K562 (cell line): ENCODE measurements at places on chromosomes 11 and 22. TPM values are rescaled to one million over a fixed set of nuclear protein-coding genes. Genes with fewer than 3 reads are reported as not detected.

GRCh38 chr11:122509091-122509490 lies 146.4 kb upstream of the UBASH3B start:
- H3K4me3 ChIP-seq: no peak overlapping the region
- no peaks in the 10 kb centered on the region for H3K27me3 ChIP-seq
- no peak for DNase-seq
- H3K4me1 ChIP-seq: no peaks in the 10 kb centered on the region
- H3K36me3 ChIP-seq: no peaks in the 10 kb centered on the region
- no peak overlapping the region for H3K27ac ChIP-seq

- no peak for DNase-seq
- no peaks in the 10 kb centered on the region for H3K36me3 ChIP-seq
- no peaks in the 10 kb centered on the region for H3K27me3 ChIP-seq
- H3K27ac ChIP-seq: no peak overlapping the region
- H3K4me3 ChIP-seq: no peak overlapping the region
Measured at GRCh38 chr11:9222654-9223053, 42.5 kb downstream of the DENND5A start.

DNA sequence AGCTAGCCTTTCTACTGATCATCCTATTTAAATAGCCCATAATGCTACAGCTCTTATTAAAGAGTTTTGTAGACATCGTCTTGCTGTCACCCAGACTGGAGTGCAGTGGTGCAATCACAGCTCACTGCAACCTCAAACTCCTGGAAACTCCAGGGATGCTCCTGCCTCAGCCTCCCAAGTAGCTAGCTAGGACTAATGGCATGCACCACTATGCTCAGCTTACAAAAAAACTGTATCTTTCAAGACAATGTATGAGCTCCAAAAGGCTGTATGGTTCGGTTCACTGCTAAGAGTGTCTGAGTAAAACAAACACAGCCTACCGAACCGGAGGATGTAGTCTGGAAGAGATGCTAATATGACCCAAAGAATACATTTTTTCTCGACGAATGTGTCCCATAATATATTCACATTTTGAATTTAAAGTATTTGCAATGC lies 2.6 kb downstream of the TAF1D start:
- no peak for DNase-seq
- peak overlapping the region; percentile 79 for H3K4me3 ChIP-seq
- H3K36me3 ChIP-seq: peaks cover 74% of the 10 kb centered on the region
- H3K27ac ChIP-seq: peak overlapping the region; percentile 98
- no peaks in the 10 kb centered on the region for H3K27me3 ChIP-seq

- no peaks in the 10 kb centered on the region for H3K27me3 ChIP-seq
- no peaks in the 10 kb centered on the region for H3K36me3 ChIP-seq
- H3K4me1 ChIP-seq: peaks cover 58% of the 10 kb centered on the region
- H3K4me3 ChIP-seq: no peak overlapping the region
- peak overlapping the region; percentile 71; the same call in 2 of the 3 replicates for H3K27ac ChIP-seq
Measured at GRCh38 chr22:46592390-46592872, 27.8 kb upstream of the GRAMD4 start.

DNA sequence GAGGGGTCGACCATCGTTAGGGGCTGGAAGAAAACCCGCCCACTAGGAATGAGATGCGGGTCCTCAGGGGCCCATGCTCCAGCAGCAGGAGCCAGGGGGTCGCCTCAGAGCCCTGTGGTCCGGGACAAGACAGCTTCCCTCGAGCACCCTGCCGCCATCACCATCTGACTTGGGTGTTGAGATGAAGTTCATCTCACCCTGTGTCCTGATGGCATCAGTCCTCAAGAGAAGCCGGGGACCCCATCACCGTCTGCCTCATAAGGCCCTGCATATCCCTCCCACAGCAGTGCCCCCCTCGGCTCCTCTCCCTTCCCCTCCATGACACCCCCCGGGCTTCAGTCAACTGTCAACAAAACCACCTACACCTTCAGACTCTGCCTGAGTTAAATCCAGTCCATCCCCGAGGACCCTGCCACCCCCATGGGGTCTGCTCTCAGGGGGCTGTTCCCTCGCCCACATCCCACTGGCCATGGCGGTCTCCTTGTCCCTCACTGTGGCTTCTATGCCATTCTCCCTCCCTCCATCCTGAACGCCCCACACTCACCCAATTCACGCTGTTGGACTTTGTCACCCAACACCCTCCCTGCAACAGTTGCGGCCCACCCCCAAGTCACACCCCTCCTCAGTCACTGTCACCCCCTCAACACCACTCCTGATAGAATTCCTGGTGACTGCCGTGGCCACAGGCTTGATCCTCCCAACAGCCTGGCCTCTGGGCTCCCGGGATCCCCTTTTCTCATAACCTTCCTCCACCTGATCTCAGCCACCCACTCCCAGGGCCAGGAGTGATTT lies 87.7 kb upstream of the RTL6 start:
- H3K27ac ChIP-seq: no peak overlapping the region
- no peak overlapping the region for H3K4me3 ChIP-seq
- no peaks in the 10 kb centered on the region for H3K4me1 ChIP-seq
- no peak for DNase-seq
- H3K36me3 ChIP-seq: no peaks in the 10 kb centered on the region
- H3K27me3 ChIP-seq: peaks cover 4% of the 10 kb centered on the region; the same call in 1 of the 3 replicates

DNA sequence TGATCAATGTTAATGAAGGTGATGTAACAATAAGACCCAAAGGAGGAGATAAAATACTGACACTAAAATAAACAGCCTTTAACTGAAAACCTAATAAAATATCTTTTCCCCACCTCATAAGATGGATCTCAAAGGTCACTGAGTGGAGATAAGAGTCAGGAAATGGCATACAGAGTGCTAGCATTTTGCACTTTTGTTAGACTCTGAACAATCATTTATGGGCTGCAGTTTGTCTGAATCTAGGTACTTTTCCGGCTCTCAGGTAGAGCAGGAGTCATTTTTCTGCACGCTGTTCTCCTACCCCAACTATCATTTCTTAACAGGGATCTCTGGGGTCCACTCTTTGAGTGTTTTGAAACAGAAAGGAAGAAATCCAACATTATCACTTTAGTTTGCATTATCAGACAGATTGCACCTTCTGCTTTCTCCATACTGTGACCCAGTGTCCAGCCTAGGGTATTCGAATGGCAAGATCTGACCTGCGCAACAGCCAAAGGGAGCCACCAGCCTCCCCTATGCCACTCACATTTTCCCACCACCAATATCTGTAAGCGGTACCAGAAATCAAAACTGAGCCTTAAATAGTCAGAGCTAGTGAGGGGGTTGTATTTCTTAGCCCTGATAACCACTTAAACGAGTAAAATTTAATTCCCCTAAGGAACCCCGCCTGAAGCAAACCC lies 863 bp downstream of the SIAE start:
- H3K4me3 ChIP-seq: peak overlapping the region; percentile 83
- H3K4me1 ChIP-seq: peaks cover 23% of the 10 kb centered on the region

GRCh38 chr11:93921695-93922468 lies 71.5 kb upstream of the VSTM5 start:
- peak; percentile 57 for DNase-seq
- H3K36me3 ChIP-seq: no peaks in the 10 kb centered on the region
- H3K4me3 ChIP-seq: no peak overlapping the region
- H3K4me1 ChIP-seq: no peaks in the 10 kb centered on the region
- H3K27me3 ChIP-seq: no peaks in the 10 kb centered on the region

DNA sequence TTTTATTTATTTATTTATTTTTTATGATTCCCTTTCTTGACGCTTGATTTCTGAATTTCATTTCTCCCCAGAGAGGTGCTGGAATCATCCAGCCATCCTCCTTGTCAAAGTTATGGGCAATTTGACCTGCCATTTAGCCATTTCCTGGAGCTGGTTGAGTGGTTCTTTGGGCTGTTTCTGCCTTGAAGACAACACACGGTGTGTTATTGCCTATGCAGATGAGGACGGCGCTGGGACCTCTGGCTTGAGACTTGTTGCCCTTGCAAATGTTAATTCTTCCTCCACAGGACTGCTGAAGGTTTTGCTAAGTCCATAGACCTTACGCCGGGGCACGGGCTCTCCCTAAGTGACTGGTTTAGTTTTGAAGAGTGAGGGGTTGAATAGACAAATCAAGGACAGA lies 147.9 kb upstream of the PLET1 start:
- no peak for DNase-seq
- no peaks in the 10 kb centered on the region for H3K4me1 ChIP-seq
- H3K4me3 ChIP-seq: no peak overlapping the region
- H3K27me3 ChIP-seq: peaks cover 10% of the 10 kb centered on the region; the same call in 2 of the 3 replicates
- no peaks in the 10 kb centered on the region for H3K36me3 ChIP-seq

DNA sequence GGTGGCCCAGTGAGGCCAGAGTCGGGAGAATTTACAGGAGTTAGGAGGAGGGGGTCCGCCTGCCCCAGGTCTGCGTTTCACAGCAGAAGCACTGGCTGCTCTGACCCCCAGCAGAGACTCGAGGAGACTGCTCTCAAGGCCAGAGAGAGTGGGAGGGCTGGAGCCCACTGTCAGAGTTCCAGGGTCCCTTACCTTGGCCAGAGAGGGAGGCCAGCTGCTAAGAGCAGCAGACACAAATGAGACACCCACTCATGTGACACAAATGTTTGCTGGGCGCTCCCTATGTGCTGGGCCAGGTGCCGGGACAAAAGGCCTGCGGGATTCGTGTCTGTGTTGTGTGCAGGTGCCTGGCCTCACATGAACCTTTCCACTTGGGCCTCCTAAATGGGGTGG lies 2.8 kb upstream of the TNFRSF13C start:
- H3K27ac ChIP-seq: no peak overlapping the region
- no peak overlapping the region for H3K4me3 ChIP-seq
- H3K4me1 ChIP-seq: peaks cover 6% of the 10 kb centered on the region; the same call in 2 of the 3 replicates
- no peaks in the 10 kb centered on the region for H3K27me3 ChIP-seq

DNA sequence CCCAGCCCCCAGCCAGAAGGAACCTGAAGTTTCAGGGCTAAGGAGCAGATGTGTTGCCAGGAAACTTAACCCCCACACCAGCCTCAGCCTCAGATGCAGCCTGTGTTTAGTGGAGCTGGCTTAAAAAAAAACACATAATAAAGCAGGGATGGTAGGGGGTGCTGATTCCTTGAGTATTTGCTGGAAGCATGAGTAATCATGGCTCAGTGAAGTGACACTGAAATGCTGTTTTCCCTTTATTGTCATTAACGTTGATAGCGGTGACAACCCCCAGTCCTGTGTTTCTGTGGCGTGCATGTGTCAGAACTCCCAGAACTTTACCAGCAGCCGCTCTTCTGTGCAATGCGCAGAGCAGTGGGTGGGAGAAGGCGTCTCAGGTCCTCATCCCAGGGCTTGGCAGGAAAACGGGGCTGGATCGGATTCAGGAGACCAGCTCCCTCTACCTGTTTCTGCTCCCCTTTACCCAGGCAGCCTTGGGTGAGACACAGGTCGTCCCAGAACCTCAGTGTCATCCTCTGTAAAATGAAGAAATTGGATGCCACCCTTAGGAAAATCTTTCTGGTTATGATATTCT lies 1282.1 kb downstream of the TBC1D22A start:
- H3K27me3 ChIP-seq: no peaks in the 10 kb centered on the region
- DNase-seq: no peak
- H3K4me3 ChIP-seq: no peak overlapping the region
- H3K27ac ChIP-seq: no peak overlapping the region
- no peaks in the 10 kb centered on the region for H3K36me3 ChIP-seq

DNA sequence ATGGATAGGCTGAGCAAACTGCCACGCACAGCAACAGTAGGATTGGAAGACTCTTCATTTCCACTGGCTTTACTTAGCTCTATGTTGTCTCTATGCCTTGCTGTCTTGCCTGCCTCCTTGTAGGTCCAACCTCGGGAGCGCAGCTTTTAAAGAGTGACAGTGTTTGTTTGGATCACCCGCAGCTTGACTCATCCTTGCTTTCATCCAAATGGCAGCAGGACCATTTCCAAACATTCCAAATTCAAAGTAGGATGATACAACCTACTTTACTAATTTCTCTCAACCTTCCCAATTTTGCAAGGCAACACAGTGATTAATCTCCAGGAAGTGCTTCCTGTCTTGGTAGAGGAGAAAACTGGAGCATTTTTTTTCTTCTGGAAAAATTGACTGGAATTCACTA lies at the start of gene MMP3:
Gene MMP3 (minus strand): TSS at position 121 of the 400 bp plus-strand sequence. CDS start 63 bp downstream, at position 58.
- H3K27me3 ChIP-seq: no peaks in the 10 kb centered on the region

MS4A15 gene
- not detected in 2 replicates for total RNA-seq

GLYAT gene
- total RNA-seq: not detected in 2 replicates

MMP1 gene
- 0.18 TPM in 1 of 2 replicates, not detected in the other for total RNA-seq

PLEKHB1 gene
- 0.27 and 0.62 TPM in 2 replicates for total RNA-seq

OR51B5 gene
- 109 and 120 TPM in 2 replicates for total RNA-seq

ANO9 gene
- total RNA-seq: 9.3 and 14.5 TPM in 2 replicates

TRIM5 gene
- 14.8 and 15.2 TPM in 2 replicates for total RNA-seq

TOMT gene
- not detected in 2 replicates for total RNA-seq

CXCR5 gene
- total RNA-seq: 0.04 TPM in 1 of 2 replicates, not detected in the other

IRF7 gene
- 6.5 and 7.6 TPM in 2 replicates for total RNA-seq
